Bone marrow (tissue), 2 donors: ENCODE measurements at places on chromosomes 13 and 19.

- DNase-seq, result no peak
Observed at GRCh38 chr19:4504891-4505569, 13.3 kb downstream of the PLIN4 start.

GRCh38 chr13:23081901-23082300, 98.9 kb upstream of the SGCG start:
- no peak for DNase-seq

DNA sequence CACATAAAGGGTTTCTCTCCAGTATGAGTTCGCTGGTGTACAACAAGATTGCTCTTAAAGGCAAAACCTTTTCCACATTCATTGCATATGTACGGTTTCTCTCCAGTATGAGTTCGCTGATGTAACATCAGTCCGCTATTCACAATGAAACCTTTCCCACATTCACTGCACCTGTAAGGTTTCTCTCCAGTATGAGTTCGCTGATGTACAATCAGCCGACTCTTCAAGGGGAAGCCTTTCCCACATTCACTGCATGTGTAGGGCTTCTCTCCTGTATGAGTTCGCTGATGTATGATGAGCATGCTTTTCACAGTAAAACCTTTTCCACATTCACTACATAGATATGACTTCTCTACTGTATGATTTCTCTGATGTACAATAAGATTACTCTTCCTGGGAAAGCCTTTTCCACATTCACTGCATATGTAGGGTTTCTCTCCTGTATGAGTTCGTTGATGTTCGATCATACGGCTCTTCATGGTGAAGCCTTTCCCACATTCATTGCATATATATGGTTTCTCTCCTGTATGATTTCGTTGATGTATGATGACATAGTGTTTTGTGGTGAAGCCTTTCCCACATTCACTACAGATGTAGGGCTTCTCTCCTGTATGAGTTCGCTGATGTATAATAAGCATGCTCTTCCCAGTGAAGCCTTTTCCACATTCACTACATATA, 6.0 kb upstream of the ZNF614 start:
- DNase-seq, result no peak

DNA sequence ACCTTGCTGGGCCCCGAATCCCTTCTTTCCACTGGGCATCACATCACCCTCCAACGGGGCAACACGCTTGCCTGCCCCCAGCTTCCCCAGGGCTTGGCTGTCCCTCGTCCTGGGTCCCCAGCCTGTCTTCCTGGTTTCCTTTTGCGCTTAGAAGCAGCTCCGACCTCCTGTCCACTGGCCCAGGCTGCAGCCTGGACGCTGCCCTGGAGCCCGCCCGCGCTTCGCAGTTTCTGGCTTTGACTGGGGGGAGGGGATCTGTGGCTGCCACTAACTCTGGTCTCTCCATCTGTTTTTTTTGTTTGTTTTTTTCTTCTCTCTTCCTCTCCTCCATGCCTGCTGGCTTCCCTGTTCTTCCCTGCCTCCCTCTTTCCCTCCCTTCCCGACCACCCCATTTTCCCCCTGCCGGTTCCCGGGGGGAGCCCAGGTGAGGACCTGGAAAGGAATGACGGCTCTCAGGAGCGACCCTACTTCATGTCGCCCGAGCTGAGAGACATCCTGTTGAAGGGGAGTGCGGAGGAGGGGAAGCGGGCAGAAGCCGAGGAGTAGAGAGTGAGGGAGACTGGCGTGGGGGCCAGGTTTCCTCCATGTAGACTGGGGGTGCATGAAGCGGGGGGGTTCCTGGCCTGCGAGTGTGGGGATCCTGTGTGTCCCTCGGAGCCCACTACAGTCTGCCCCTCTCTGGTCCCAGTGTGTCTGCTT, 11.5 kb upstream of the ILF3 start:
- DNase-seq, result no peak

- no peak for DNase-seq
Observed at GRCh38 chr19:31100981-31101380, 248.3 kb downstream of the TSHZ3 start.
